ENCODE measurements at places on chromosomes 1 and 21.
A peak's percentile ranks its signal among the peaks of the same experiment; 100 is the strongest.

DNA sequence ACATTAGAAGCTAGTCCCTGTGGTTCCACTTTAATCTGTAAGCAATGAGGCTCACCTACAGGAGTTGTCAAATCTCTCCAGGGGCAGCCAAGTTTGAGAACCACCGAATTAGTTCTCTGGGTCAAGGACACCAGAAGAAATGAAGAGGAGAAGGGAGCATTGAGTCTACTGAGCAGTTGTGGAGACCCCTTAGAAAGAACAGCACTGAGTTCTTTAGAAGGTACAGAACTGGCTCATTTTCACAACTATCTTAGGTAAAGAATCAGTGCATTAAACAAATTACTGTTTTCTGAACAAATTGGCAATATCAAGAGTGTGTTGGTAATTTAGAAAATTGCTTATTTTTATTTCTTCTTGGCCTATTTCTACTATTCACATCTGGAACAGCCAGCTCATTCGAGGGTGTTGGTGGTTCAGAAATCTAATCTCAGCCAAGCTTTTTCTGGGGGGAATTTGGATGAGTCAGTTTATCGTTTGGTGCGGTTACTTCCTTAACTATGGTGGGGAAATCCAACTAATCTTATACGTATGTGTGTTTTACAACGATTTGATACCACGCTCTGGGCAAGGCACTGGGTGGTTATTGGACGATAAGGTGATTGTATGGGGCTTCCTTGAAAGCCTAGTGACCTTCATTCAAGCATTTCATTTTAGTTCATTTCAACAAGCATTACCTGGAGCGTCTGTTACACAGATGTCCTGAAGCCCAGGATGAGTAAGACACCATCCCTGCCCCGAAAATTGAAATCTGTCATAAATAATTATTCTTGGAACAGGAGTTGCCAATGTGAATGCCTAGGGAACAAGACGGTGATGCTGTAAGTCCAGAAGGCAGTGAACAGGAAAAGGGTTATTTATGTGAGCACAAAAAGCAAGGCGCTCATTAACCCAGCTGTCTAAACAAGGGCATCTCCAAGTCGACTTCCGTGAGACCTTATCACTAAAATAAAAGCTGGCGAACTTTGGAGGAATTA, 52.0 kb upstream of the TMPRSS2 start:
- no peak for DNase-seq

DNA sequence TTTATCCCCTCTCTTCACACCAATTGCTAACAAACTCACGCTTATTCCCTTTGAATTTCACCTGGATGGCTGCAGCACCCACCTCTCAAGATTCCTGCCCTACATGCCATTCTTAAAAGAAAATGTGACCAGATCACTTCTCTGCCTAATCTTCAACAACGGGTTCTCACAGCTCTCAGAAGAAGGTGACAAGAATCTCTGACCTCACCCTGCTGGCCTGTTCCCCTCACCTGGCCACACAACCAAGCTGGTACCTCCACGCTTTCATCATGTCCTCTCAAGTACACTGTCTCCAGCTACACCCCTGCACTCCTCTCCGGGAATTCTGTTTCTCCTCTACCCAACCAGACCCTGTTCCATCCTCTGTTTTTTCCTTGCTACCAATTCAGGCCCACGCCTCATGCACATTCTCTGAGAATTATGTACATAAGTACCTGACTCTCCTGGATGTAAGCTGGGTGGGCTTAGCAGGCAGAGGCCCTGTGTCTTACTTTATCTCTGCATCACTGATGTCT, 5.9 kb upstream of the LSS start:
- DNase-seq, result no peak

DNA sequence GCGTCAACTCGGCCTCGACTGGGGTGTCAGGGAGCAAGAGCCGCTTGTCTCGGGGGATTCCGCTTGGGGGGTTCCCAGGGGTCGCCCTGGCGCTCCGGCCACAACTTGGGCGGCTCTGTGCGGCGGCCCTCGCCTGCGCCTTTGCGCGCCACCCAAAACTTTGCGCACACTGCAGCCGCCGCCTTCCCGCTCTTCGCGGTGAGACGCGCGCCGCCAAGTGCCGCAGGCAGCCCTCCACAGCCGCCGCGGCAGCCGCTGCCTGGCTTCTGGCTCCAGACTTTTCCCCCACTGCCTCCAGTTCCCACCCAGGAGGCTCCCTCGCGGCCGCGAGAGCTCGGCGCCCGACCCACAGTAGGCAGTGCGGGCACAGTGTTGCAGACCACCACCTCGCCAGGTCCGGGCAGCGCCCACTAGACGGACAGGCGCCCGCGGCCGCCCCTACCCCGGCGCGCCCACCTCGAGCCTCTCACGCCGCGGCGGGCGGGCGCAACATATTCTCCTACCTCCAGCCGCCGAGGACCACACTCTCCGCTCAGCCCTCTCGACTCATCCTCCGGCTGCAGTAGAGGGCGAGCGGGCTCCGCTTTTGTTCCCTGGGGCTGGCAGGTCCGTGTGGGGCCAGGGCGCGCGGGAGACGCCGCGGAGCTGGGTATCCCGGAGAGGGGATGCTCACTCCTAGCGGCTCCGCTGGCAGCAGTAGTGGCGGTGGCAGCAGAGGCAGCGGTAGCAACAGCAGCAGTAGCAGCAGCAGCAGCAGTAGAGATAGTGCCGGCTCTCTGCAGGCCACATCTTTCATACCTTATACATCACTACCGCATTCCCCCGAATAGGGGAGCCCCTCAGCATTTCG, 296.6 kb downstream of the OMA1 start:
- DNase-seq, result no peak

DNA sequence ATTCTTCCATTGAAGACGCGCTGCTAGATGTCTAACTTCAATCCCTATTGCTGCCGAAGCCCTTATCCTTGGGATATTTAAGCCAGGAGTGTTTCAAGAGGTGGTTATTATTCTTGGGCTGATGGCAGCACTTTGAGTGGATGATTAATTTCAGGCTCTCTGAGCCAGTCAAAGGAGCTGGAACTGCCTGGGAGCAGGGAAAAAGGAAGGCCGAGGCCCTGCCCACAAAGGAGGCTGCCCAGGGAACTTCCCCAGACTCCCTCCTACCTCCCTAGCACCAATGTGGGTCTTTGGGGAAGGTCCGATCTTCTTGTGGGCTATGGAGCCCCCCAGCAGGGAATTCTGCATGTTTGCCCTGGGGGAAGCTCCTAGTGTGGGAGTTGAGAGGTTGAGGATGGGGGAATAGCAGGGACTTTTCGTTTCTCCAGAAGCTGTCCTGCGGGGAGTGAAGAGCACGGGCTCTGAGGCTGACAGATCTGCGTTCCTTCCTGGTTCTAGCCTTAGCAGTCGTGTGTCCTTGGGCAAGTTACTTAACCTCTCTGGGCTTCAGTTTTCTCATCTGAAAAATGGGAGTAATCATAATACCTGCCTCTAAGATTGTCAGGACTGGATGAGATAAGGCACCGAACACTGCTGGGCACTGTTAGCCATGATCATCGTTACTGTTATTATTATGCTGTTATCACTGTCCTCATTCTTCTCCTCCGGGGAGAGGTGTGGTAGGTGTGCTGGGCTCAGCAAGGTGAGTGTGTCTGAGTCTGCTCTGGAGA, 6.3 kb downstream of the KCNQ4 start:
- no peak for DNase-seq

DNA sequence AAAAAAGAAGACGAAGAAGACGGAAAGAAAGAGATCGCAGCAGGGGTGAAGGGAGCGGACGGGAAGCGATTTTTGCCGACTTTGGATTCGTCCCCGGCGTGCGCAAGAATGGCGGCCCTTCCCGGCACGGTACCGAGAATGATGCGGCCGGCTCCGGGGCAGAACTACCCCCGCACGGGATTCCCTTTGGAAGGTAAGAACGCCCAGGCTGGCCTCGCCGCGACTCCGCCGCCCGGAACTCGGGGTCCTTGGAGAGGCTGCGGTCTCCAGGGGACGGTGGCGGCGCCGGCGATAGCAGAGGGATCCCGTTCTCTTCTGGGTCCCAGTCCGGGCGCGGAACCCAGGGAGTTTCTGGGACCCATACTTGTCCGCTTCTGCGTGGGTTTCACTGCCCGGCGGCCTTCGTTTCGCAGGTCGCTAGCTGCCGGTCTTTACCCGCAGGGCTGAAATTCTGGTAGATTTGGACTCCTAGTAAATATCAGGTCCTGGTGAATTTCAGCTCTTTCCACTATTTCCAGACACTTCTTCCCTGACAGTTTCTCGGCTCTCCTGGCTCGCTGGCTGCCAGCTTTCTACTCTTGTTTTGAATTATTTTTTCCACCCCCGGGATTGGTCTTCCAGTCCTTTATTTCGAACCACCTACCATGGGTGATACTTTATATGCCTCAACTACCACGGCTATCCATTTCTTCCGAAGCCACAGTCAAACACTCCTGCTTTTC, 1.0 kb downstream of the PAX7 start:
- DNase-seq, result no peak

DNA sequence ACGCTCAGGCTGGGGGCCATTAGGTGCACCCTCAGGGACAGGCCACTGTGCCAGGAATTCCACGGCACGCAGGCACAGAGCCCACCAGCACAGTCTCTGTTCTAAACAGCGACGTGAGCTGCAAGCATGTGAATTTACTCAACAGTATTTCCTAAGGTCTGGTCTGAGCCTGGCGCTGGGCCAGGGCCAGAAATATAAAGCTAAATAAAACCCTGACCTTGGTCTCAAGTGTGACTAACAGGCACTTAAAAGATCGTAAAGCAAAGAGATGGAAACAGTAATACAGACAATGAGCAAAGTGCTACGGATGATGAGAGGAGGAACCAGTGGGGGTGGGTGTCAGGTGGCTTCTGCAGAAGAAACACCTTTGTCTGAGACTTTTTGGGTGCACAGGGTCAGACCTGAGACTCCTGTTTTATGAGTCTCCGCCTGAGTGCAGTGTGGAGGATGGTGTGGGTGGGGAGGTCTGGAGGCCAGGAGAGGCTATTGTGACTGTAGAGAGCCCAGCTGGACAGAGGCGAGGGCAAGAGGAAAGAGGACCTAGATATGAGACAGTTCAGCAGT, 53.4 kb upstream of the EDN2 start:
- peak; percentile 39 for DNase-seq

DNA sequence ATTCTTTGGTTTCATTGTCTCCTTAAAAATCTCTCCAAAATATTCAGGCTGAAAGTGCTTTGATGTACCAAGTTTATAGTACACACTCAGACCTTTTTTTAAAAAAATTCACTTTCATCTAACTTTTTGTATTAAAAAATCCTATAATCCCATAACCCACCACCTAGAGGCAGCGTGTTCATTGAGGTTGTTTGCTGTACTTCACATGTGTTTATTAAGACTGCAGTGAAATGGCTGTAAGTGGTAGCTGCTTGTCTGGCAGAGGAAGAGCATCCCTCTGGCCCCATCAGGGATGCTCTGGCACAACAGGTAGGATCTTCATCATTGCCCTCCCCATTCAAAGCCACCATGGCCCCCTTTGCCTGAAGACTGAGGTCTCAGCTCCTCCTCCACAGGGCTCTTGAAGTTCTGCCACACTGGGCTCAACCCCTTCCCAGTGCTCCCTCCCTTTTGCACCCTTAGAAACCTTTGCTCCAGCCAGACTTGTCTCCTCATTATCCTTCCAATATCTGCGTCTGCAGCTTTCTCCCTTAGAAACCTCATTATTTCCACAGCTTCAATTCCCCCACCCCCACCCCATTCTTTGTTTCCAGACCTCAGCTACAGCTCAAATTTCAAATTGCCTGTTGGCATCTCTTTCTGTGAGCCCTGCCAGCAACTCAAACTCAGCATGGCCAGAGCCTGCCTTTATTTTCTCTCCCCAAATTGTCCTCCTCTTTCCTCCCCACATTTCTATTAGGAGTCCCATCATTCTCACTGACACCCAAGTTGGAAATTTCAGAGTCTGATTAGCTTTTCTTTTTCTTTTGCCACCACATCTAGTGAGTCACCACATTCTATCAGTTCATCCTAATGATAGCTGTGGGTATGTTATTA, 369.6 kb upstream of the USP24 start:
- DNase-seq, result no peak

- peak; percentile 48 for DNase-seq
Observed at GRCh38 chr1:90000934-90001676, 6.2 kb downstream of the ZNF326 start.

GRCh38 chr1:234065794-234066447, 161.4 kb downstream of the SLC35F3 start:
- DNase-seq, result peak; percentile 66

All from NAMALWA (cell line).